ENCODE measurements at places on chromosomes 4 and X.

GRCh38 chr4:83107631-83108030 lies 6.9 kb downstream of the PLAC8 start:
- no peak for DNase-seq

GRCh38 chrX:54807524-54808108 lies at the start of gene MAGED2:
Gene MAGED2 (plus strand): TSS chrX:54807745. CDS start chrX:54809332, 1,587 bp downstream.
- DNase-seq = peak; percentile 85

- DNase-seq = no peak
Measured at GRCh38 chrX:122914256-122914655, 269.8 kb upstream of the GRIA3 start.

DNA sequence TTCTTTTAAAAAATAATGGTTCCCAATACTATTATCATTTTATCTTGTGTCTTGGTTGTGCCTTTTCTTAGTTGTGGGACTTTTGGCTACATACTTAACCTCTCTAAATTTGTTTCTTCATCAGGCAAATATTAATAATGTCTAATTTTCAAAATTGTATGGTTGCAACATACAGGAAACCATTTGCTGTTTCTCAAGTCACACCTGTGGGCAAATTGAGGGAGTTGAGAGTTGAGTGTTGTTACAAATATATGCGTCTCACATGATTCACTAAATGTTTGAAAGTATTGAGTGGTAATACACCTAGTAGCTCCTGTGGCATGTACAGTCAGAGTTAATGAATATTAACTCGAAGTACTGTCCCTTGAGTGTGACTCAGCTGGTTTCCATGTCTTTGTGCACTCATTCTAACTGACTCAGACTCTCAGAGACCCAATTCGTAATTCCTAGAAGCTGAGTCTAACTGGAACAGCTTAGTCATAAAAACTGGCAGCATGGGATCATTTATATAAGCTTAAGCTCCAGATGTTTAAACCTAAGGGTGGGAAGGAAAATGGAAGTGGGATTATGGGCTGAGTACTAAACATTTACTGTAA lies 802.4 kb downstream of the TRIML1 start:
- peak; percentile 97 for DNase-seq

GRCh38 chr4:144705601-144706590 lies 59.9 kb downstream of the HHIP start:
- no peak for DNase-seq

GRCh38 chr4:92303621-92304027 lies at the start of gene GRID2:
Gene GRID2 (plus strand): TSS chr4:92303966.
- peak; percentile 82 for DNase-seq

DNA sequence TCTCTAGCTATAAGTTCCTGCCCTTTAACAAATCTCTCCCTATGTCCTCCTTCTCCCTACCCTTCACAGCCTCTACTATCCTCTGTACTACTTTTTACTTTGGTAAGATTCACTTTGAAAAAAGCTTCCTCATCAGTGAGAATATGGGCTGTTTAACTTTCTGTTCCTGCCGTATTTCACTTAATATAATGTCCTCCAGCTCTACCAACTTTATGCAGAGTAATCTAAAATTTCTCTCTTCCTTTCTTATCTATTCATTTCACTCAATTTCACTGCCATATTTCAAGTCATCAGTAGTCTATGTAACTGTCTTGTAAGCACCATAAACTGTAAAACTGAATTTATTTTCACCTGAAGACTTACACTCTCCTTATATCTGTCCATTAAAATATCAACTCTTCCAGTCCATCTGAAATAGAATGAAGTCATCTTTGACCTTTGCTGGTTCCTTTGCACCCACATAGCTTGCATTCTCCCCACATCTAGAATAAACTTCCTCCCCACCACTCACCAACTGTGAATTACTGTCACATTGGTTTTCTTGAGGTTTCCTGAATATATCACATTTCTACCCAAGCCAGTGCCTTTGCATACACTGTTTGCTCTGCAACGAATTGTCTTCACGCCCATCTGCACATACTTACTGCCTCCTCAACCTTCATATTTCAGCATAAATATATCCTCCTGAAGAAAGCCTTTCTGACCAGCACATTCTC lies 54.6 kb downstream of the ARAP2 start:
- no peak for DNase-seq

Data from muscle of back (tissue), 13 donors.